Eye (tissue), 1 donor: ENCODE measurements at places on chromosomes 7 and 10.

GRCh38 chr7:17687361-17687760 lies 252.9 kb downstream of the SNX13 start:
- peak; percentile 91 for DNase-seq

- DNase-seq: no peak
Measured at GRCh38 chr10:99224766-99225165, 10.9 kb downstream of the HPSE2 start.

DNA sequence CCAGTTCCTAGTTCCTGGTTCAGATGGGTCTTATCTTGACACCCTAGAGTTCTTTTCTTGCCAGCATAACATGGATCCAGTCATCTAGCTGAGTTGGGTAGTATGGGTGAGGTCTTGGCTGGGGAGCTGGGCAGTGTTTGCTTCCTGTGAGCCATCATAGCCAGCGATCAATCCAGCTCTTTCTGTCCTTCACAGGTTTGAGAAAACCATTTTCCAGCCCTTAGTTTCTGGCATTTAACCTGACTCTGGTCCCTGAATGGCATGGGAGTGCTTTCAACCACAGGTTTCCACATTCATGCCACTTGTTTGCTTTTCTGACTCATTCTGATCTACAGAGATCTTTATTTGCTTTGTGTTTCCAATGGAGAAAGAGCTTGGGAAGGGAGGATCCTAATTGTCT lies 8.6 kb downstream of the SLC13A1 start:
- no peak for DNase-seq

GRCh38 chr7:99837649-99838361 lies 10.0 kb downstream of the CYP3A43 start:
- DNase-seq: peak; percentile 5

DNA sequence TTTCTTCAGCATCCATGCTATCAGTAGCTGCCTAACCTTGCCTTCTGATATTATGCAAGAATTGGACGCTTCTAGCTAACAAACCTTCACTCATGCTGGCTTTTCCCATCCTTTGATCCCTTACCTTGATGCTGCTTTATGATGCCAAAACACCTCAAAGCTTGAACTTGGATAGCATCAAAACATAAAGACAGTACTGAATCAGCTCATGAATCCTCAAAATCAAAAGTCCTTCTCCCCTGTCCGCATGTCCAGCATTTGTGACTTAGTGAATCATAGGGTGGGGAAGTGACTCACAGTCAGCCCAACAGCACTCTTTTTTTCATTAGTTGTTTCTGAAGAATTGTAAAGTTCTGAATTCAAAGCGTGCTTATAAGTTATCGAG lies 89.5 kb upstream of the PIK3CG start:
- DNase-seq: no peak

DNA sequence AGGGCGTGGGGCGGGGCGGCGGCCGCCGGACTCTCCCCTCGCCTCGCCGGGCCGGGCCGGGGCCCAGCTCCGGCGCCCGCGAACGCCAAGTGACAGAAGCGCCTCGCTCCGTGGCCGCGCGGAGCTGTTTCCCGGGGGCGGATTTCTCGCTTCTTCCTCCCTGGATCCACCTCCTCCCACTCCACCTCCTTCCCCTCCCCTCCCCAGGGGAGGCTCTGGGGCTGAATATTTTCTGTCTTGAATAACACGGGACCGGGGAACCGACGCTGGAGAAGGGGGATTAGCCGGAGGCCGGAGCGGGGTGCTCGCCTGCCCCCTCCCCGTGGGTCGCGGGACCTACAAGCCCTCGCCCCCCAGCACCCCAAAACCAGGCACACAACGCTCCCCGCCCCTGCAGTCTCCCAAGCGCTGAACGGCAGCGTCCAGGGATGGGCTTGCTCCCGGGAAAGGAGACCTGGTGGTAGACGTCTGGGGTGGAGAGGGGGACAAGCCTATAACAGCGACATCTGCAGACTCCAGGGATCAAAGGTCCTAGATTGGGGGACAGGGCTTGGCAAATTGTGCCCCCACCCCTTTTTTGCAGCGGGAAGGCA lies at the start of gene ARHGAP21:
Gene ARHGAP21, minus strand, starts transcription at position 100 of the 593 bp plus-strand sequence. CDS start 1,988 bp downstream, outside the sequence.
- DNase-seq: peak; percentile 91
